Mesenteric fat pad (tissue), 1 donor: ENCODE measurements at places on chromosomes 3 and 15.

DNA sequence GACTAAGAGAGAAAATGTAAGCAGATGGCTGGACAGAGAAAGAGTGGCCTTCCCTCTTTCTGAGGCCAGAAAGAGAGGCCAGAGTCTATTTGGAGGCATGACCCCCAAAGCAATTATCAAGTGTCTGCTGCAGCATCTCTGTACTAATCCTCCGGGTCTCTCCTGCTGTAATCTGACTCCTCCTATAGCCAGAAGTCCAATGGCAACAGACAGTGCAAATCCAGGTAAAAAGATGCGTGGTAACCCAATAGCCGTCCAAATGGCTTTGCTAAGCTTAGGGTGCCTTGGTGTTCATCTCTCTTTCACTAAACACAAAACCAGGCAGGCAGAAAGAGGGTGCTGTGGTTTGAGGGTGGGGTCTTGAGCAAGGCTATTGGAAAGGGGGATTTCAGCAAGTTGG, 91.6 kb downstream of the ADCY5 start:
- DNase-seq, result no peak

DNA sequence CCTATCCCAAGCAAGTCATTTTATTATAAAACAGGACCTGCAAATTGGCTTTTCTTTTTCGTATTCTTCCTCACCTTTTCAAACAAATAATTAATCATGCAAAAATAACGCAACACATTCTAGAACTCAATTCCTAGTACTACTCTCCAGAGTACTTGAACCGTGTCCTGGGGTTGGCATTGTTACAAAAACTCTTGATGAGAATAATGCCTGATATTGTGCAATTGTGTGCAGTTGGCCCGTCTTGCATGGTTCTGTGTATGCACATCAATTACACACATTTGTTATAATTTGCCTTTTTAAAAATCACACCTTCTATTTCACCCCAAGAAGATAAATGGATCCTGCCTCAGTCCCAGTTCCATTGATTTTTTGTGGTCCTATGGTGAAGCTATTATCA, 205.4 kb downstream of the EPHB1 start:
- no peak for DNase-seq

DNA sequence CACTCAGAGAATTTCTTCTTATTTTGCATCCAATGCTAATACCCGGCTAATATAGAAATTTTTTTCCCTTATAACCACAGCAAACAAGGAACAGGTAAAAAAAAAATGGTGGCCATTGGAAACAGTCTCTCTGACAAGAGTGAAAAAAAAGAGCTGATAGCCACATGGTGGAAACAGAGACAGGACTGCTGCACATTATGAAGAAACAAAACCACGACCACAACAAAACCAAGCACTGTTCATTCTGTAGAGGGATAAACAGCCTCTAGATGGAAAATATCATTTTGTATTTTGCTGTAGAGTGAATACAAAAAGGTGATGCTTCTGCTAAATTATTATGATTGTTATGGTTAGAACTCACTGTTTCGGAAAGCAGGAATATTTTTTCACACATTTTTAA, 686.2 kb downstream of the NLGN1 start:
- DNase-seq, result no peak

GRCh38 chr3:194606941-194607340, 26.3 kb downstream of the TMEM44 start:
- DNase-seq, result no peak

GRCh38 chr3:183375787-183376186, 52.6 kb downstream of the MCF2L2 start:
- DNase-seq, result no peak

GRCh38 chr15:62561571-62561970, 396.5 kb upstream of the C2CD4B start:
- DNase-seq, result no peak

DNA sequence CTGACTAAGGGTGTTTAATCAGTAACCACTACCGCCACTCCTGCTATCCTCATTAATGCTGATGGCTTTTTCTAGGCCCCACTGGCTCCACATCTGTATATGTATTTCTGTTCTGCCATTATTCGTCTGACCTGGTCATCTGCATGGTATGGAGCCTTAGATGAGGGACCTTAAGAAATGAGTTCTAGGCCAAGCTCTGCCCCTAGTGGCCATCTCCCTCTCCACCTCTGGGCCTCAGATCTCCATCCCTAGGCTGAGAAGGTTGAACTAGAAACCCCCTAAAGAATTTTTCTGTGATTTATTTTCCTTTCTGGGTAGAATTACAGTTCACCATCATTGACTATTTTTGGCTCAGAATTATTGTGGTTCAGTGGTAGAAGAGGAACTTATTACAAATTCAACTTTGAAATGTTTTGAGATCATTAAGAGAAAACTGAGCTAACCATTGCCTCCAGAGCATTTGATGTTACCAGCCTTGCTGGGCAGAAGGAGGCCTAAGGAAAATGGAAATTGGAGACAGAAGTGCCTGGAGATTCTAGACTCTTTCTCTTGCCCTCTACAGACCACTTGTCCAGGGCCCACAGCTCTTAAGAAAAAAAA, 325.2 kb upstream of the NR2E3 start:
- no peak for DNase-seq

GRCh38 chr15:90871139-90871715, 2.8 kb downstream of the FURIN start:
- DNase-seq, result no peak

DNA sequence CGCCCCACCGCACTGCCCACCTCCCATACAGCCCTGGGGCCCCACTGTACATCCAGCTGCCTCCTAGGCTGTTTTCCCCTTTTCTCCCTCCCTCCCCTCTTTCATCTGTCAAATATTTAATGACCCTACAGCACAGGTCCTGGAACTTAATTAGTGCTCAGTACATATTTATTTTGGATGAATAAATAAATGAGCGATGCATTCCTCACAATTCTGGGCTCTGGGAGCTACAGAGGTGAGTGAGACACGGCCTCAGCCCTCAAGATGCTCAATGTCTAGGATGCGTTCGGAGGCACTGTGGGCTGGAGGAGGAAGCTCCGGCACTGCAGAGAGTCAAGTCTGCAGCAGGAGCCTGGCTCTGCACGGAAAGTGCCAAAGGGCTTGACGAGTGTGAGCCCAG, 175.0 kb downstream of the FAM43A start:
- no peak for DNase-seq

DNA sequence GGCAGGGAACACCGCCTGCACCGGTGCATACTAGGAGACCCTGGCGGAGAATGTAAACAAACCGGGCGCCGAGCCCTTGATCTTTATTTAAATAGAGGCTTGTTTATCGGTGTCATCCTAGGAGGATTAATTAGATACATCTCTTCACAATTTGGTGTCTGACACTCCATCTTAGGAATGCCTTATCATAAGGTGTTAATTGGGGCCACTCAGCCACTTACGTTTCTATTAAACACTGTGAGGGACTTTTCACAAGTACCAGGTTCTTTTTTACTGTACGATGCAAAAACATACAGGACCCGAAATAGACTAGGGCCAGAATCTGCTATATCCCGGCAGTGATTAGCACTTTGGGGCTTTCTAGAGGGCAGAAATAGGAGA, 8.0 kb downstream of the EOMES start:
- no peak for DNase-seq

DNA sequence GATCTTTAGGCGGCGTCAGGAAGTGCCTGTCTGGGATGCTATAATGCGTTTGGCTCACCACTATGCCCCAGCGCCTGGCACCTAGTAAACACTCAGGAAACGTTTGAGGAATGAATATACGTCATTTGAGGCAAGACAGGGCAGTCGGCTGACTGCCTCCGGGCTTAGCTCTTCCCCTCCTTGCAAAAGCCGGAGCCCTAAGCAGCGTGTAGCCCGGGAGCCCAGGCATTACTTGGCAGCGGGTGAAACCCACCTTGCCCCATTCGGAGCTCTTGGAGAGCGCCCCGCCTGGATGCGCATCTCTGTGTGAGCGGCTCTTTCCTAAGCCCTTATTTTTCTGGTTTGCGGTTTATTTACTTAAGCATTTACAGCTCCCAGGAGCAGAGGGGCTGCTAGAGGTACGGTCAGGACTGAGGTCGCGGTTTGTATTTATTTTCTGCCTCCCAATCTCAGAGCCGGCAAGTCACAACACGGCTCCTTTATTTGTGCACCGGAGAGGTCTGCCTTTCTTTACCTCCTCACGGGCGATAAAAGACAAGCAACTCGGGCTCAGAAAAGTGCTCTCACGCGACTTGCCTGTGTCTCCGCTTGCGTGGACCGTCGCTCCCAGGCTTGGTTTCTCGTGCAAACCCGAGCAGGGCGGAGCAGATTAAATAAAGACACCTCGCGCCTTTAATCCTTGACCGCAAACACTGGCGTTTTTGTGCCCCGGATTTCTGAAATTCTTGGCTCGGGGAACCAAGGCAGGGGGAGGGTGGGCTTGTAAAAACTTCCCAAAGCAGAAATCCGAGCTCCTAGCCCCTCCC, 737 bp upstream of the ITPR1 start:
- DNase-seq, result no peak

DNA sequence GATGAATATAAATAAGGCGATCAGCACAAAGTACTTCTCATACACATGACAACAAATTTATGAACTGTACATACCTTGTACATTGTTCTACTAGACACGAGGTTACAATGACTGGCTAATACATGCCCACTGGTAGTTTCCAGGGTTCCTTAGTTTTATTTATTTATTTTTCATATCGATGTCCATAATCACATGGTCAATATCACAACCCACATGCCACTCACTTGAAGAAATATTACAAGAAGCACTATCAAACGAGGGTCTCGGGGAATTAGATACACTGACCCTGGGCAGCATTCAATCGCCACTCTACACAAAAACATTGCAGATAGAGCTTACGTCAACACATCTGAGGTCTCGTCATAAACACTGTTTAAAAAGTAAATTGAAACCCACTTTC, 21.2 kb upstream of the WNT5A start:
- no peak for DNase-seq

DNA sequence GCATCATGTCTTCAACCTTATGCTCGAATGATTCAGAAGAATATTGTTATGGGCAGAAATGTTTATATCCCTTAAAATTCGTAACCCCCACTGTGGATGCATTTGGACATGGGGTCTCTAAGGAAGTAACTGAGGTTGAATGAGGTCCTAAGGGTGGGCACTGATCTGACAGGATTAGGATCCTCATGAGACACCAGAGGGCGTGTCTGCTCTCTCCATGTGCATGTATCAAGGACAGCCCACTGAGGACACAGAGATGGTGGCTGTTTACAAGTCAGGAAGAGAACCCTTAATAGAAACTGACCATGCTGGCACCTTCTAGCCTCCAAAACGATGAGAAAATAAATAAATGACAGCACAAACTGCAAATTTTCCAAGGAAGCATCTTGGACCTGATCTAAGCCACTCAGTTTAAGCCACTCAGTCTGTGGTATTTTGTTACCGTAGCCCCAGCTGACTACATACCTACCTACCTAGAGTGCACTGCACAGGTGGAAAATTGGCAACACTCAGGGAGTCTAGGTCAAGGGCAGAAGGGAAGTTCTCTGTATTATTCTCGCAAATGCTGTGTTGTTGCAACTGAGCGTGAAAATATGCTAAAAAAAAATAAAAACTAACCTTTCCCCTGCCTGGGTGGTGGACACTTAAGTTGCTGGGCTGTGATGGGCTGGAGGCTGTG, 126.6 kb downstream of the TJP1 start:
- no peak for DNase-seq

GRCh38 chr15:48358229-48359152, 27.3 kb downstream of the DUT start:
- no peak for DNase-seq

DNA sequence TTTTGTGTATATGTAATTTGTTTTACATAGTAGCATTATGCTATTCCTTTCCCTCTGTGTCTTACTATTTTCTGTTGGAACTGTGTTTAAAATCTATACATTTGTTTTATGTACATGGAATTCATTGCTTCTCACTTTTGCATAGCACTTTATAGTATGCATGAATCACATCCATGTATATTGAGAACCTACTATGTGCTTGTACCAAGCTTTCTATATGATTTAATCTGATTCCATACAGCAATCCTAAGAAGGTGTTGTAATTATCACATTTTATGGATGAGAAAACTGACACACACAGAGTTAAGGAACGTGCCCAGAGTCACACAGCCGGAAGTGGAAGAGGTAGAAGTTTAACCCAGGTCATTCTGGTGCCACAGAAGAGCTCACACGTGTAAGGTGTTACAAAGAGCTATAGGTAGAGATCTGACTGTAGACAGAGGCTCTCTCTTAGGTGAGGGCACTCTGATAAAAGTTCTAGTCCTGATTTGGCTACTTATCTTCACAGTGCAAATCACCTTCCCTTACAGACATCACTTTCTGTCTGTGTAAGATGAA, 3.5 kb upstream of the SMAD3 start:
- no peak for DNase-seq

- DNase-seq, result no peak
Measured at GRCh38 chr15:67421105-67421504, 99.8 kb upstream of the C15orf61 start.

GRCh38 chr15:79243723-79244122, 38.8 kb upstream of the ANKRD34C start:
- no peak for DNase-seq

DNA sequence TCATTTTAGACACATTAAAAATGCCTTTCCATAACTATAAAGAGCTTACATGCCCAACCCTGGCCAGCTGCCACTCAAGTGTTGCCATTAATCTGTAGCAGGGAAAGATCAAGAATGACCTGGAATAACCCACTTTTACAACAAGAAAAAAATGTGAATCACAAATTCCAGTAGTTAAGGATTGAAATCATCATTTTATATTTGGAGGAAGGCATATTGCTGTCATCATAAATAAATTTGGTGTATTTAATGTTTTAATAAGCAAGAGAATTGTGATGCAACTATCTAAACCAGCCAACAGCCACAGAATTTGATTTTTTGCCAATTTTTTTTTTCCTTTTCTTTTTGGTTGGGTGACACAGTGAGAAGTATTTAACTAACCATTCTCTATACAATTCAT, 240.0 kb upstream of the SEMA6D start:
- DNase-seq, result no peak

DNA sequence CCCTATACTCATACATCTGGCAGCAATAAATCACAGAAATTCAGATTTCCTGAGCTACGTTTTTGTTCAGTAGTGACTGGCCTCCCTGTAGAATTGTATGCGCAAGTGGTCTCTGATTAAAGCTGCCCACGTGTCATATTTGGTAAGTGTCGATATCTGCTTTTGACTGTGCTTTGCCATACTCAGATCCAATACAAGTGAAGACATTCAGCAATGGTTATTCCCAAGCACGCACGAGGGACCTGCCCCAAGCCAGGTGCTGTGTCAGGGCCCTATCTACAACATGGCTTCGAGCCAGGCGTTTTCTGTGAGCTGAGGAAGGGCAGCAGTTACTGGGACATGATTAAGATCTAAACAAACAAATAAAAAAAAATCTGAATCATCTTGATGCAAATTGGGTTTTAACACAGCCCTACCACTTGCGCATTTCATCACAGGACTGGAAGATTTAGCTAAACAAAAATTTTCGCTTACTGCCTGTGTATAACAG, 47.2 kb upstream of the ICE2 start:
- DNase-seq, result no peak
